ENCODE measurements at places on chromosomes 13 and 19. TPM values are rescaled to one million over a fixed set of nuclear protein-coding genes. Genes with fewer than 3 reads are reported as not detected.

- H3K4me1 ChIP-seq, result no peaks in the 10 kb centered on the region
- no peak for DNase-seq
- no peaks in the 10 kb centered on the region for H3K36me3 ChIP-seq
- H3K27ac ChIP-seq, result no peak overlapping the region
- no peak overlapping the region for H3K4me3 ChIP-seq
These were observed 12.1 kb upstream of the LGALS13 start for GRCh38 chr19:39590265-39590664.

DNA sequence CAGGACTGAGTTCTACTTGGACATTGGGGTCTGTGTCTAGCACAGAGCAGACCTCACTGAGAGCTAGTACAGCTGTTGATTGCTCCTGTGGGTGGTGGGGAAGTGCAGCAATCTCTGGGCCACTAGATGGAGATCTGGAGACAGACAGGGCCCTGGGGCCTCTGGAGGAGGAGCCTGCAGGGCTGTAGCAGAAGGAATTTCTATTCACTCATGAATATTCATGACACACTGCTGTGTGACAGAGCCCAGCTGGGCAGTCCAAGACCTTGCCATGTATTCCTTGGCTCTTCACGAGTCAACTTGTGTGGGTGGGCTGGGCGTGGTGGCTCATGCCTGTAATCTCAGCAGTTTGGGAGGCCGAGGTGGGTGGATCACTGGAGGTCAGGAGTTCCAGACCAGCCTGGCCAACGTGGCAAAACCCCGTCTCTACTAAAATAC, 37.5 kb downstream of the SUGP2 start:
- DNase-seq, result no peak
- no peaks in the 10 kb centered on the region for H3K27me3 ChIP-seq
- peaks cover 13% of the 10 kb centered on the region for H3K4me1 ChIP-seq
- peaks cover 31% of the 10 kb centered on the region for H3K36me3 ChIP-seq
- no peak overlapping the region for H3K27ac ChIP-seq

The PEG3 gene
- total RNA-seq, result 10.4 TPM

GRCh38 chr13:60227158-60227557, 63.4 kb upstream of the DIAPH3 start:
- no peak overlapping the region for H3K27ac ChIP-seq
- H3K36me3 ChIP-seq, result no peaks in the 10 kb centered on the region
- no peak for DNase-seq
- no peaks in the 10 kb centered on the region for H3K4me1 ChIP-seq

DNA sequence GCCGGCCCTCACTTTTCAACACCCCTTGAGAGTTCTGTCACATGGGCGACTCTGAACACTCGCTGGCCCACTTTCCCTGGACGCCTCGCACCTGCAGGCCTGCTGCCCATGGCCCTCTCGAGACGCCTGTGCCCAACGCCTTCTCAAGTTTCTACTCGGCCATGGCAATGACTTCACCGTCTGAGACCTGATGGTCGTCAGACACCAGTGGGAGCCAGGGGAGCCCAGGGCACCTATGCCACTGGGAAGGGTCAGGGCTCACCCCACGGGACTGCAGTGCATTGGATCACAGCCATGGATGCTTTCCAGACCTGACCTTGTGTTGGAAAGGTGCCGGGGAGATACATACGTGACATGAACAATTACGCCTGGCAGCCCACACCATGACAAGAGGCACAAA, 60.1 kb downstream of the KLF2 start:
- H3K4me1 ChIP-seq, result peaks cover 36% of the 10 kb centered on the region
- H3K27ac ChIP-seq, result peak overlapping the region; percentile 85
- no peaks in the 10 kb centered on the region for H3K27me3 ChIP-seq
- no peak for DNase-seq

GRCh38 chr13:94858856-94859255, 146.5 kb upstream of the SOX21 start:
- no peaks in the 10 kb centered on the region for H3K4me1 ChIP-seq
- H3K4me3 ChIP-seq, result no peak overlapping the region
- no peak for DNase-seq

DNA sequence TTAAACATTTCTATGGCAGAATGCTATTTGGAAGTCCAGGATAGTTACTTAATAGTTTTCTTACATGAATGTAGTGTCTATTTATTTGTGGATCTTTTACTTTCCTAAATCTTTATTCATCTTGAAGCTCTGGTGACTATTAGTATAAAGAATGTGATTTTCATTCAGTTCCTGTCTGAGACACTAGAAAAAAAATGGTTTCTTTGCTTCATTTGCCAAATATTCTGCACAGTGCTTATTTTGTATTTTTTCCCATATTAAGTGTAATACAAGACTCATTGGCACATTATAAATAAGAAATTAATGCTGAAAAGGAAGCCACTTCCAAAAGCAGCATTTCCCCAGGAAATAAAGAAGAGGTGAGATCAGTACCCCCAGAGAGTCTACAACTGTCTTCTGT, 109.8 kb downstream of the POSTN start:
- no peaks in the 10 kb centered on the region for H3K27me3 ChIP-seq
- no peaks in the 10 kb centered on the region for H3K4me1 ChIP-seq
- DNase-seq, result no peak
- no peaks in the 10 kb centered on the region for H3K36me3 ChIP-seq

DNA sequence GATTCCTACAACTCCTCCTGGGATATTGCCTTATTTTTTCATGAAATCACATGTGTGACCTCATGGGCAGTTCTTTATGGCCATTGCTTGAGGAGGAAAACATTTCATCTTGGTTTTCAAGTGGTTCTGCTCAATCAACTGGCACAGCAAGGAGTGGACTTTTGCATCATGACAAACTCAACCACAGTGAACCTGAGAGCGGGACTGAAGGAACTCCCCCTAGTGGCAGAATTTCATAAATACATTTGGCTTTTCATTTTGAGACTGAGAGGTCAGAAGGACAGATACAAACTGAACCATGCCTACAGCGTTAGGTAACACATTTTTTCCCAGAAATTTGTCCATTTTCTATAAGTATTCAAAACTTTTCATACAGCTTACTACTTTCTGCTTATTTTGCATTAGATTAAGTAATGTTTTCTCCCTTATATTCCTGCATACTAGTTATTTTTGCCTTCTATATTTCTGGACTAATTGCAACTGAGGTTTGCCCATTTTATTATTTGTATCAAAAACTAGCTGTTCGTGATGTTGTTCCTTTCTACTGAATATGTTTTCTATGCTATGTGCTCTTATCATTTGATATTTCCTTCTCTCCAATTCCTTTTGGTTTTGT, 13.4 kb upstream of the SIGLEC12 start:
- peak; percentile 70 for DNase-seq
- H3K27me3 ChIP-seq, result no peaks in the 10 kb centered on the region
- H3K27ac ChIP-seq, result no peak overlapping the region
- no peak overlapping the region for H3K4me3 ChIP-seq
- no peaks in the 10 kb centered on the region for H3K36me3 ChIP-seq

DNA sequence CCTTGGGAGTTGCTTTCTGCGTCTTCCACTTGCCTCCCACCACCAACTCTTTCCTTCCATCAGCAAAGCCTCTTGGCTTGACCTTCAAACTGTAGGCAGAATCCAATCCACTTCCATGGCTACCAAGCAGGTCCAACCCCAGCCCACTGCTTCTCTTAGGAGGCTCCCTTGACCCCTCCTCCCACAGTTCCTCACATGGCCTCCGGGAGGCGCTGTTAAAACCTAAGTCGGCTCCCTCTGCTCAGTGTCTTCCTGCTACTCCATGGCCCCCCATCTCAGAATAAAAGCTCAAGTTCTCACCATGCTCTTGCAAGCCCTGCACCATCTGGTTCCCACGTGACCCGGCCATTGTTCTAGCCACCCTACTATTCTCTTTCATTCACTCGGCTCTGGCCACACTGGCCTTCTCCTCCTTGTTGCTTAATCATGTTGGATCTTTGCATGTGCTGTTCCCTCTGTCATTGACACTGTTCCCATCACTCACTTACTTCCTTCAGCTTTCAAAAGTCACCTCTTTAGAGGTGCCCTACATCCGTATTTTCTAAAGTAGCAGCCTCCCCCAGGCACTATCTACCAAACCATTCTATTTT, 7.5 kb downstream of the IZUMO2 start:
- DNase-seq, result no peak
- H3K4me1 ChIP-seq, result no peaks in the 10 kb centered on the region
- H3K27me3 ChIP-seq, result no peaks in the 10 kb centered on the region
- H3K4me3 ChIP-seq, result no peak overlapping the region

DNA sequence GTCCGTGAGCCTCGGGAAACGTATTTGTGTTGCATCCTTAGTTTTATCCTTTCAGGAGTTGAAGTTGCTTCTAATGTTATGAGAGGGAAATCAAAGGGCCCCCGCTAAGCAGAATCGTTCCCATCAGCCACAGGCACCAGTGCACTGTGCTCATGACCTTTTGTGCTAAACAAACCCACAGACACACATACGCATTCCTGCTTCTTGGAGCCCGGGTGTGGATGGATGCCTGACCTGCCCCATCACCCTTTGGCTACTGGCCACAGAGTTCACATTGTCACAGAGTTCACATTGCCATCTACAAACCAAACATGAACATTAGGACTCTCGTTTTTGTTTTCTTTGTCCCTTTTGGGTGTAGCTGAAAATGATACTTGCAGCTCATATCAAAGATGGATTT, 47.2 kb downstream of the CHST8 start:
- H3K36me3 ChIP-seq, result no peaks in the 10 kb centered on the region
- no peak overlapping the region for H3K27ac ChIP-seq
- H3K4me1 ChIP-seq, result no peaks in the 10 kb centered on the region
- no peak overlapping the region for H3K4me3 ChIP-seq

Measured in esophagus muscularis mucosa (tissue), 4 donors.